ENCODE measurements at places on chromosomes 13 and 19.

DNA sequence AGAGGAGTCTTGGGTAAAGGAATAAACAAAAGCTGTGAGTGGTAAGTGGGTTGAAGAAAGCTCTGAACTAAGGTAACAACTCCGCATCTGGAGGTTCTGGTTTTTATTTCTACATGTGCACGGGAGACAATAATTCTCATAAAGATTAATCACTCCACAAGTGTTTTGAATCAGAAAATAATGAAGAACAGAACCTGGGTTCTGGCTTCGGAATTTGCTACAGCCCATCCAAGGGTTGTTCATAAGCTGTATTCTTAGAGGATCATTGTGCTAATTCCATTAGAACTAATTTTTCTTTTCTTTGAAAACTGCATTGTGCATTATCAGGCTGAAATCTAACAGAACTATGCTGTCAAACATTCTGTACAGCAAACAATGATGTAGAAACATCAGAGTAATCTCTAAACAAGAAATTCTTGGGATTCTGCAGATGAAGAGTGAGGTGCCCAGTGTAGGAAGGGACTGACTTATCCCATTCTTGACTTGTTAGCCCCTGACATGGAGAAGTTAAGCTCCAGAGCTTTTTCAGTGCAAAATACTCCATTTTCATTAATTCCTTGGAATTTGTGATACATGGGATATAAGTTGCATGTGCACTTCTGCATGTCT, 368.2 kb downstream of the COG6 start:
- no peak for DNase-seq

GRCh38 chr13:44622708-44623107, 46.6 kb upstream of the TSC22D1 start:
- no peak for DNase-seq

- DNase-seq, result peak; percentile 49
These were observed 3.5 kb upstream of the DOCK6 start for GRCh38 chr19:11265785-11266236.

- DNase-seq, result no peak
These were observed 1.9 kb upstream of the RABAC1 start for GRCh38 chr19:41960973-41961372.

DNA sequence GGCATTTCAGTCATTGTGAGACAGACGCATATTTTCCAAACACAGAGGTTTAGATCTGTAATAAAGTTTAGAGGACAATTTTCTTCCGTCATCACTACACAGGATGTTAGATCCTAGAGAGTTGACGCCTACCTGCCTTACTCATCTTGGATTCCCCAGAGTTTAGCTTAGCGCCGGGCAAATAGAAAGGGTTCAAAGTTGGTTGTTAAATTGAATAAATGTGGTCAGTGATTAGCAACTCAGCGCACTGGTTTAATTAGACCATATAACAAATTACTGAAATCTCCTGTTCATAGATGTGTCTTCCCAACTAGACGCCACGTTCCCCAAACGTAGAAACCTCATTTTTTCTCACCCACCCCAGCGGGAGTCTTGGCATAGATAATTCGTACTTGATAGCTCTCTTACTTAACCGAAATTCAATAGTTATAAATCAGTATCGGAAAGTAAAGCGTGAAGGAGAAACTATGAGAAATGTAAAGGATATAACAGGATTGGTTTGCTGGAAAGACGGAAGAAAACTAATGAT, 726 bp upstream of the UFM1 start:
- peak; percentile 38 for DNase-seq

GRCh38 chr13:40356011-40356410, 310.4 kb downstream of the FOXO1 start:
- no peak for DNase-seq

DNA sequence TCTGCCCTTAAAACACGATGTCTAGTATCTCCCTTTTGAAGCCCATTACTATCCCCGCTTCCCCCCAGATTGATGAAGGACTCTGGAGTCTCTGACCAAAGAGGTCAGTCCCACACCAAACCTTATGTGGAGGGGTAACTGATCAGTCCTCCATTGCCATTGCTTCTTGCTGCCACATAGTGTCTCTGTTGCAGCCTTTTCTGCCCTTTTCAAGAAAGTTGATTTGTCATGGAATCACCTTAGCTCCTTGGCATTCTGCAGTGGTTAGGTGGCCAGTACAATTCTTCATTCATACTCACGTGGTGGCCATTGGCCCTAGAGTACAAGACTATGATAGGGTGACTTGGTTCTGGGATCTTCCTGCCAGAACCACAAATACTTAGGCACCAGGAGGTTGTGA, 8.4 kb upstream of the HTR2A start:
- peak; percentile 10 for DNase-seq

- peak; percentile 38 for DNase-seq
These were observed 65.9 kb downstream of the ENOX1 start for GRCh38 chr13:43720780-43721397.

GRCh38 chr19:8877854-8878705, 45.9 kb downstream of the MBD3L1 start:
- DNase-seq, result no peak

DNA sequence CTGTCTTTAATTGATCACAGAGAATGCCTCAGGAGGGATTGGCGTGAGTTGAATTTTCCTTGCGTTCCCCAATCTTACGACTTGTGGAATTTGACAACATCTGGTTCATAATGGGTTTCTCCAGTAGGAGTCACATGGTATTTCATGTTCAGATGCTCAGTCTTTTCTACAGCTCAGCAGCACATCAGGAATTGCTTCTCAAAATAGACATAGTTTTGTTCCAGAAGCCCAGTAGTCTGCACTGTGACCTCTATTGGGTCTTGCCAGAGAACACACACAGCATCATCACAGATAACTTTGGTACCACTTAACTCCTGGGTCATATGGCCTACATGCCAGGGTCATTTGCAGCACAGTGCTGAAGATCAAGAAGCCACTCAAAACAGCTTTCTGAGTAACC, 282.5 kb upstream of the HTR2A start:
- DNase-seq, result no peak

DNA sequence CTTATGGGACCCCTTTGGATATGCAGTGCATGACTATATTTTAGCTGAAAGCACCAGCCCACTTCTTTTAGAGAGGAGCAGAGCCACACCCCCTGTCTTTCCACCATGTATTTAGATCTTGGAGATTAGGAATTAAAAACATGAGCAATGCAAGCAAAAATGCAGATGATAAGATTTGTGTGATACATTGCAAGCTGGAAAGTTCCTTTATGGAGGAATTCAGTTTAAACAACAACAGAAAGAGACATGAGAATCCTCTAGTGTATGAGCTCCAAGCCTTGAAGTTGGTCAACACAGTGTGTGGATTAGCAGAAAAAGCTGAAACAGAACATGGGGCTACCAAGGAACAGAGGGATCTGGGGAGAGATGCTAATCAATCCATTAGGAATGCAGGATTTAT, 529.8 kb upstream of the NBEA start:
- no peak for DNase-seq

DNA sequence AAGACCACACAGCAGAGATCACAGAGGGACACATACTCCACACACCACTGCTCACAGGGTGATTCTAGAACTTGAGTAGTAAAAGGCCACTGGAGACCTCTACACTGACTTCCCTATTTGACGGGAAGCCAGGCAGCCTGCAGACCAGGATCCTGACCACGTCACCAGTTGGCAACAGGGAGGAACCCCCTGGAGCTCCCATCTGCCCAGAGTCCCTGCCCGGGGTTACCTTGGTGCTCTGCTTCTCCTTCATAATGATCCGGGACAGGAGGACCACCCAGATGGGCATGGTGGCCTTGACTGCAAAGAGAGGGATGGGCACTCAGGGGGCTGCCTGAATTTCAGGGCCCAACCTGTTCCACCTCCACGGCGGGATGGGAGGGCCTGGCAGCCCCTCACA, 932 bp downstream of the SLC35E1 start:
- DNase-seq, result no peak

- no peak for DNase-seq
These were observed 295.7 kb downstream of the MTUS2 start for GRCh38 chr13:29115842-29116241.

- DNase-seq, result no peak
These were observed 35.8 kb upstream of the CD70 start for GRCh38 chr19:6626764-6627163.

GRCh38 chr13:65914716-65915115, 1315.4 kb downstream of the PCDH9 start:
- peak; percentile 25 for DNase-seq

DNA sequence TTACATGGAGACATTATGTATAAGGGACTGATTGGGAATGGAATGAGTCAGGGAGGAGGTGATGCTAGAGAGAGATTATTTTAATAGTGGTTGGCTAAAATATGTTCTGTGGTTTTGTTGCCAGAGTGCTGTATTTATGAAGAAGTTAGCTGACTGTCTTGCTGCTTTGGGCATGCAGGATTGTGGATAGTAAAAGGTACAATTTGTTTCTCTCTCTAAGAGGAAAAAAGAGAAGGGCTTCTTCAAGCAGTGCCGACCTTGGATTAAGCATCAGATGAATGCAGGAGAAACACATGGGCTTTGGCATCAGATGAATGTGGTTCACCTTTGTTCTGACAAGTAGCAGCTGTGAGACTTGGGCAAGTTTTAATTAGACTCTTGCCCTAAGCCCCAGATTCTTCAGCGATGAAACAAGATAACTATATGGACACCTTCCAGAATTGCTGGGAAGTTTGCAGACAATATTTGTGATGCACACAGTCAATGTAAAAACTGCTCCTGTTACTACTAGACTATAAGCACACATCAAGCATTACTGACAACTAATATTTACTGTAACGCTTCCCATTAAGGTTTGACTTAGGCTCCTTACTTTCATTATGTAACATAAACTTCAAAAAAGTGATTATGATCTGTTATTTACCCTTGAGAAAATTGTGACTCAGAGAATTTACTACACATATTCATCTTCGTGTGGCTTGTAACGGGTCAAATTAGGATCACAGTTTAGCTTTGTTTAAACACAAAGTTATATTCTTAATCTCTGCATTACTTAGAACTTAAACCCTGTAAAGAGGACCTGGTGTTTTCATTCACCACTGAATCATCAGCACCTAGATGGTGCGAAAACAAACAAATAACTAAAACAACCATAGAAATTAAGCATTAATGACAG, 824.0 kb downstream of the PCDH9 start:
- DNase-seq, result peak; percentile 40

DNA sequence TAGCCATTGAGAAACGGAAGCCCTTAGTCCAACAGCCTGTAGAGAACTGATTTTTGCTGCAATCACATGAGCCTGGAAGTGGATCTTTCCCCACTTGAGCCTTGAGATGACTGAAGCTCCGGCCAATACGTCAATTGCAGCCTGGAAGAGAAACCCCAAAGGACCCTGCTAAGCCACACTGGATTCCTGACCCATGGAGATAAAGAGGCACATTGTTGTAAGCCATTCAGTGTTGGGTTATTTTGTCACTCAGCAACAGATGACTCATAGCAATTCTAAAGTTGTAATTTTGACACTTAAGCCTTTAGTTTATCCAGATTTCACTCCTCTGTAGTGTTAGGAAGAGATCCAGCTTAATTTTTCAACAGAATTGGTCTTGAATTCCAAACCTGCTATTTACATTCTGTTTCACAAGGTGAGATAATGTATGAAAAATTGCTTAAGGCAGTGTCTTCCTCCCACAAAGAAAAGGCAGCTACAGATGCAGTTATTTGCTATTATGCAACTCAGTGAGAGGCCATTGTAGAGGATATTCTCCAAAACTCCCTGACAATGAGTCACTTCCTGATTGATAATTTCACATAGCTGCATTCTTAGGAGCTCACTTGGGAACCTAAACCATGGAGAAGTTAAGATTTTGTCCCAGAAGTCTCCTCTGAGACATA, 59.4 kb upstream of the TSHZ3 start:
- peak; percentile 27 for DNase-seq

DNA sequence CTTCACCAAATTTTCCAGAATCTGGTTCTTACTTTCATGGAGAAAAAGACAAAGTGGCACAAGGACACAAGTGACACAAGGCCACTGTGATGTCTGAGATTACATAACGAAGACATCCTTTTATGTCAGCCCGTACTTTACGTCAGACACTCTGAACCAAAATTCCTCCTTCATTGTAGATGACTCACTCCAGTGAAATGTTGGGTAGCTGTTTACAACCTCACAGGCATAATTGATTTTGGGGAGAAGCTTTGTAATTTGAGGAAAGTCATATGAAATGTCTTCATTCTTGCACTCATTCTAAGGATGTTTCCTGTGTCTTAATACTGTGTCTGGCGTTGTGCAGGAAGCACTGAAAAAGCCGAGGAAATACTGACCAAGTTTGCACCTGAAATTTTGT, 20.0 kb upstream of the LGALS14 start:
- DNase-seq, result no peak

DNA sequence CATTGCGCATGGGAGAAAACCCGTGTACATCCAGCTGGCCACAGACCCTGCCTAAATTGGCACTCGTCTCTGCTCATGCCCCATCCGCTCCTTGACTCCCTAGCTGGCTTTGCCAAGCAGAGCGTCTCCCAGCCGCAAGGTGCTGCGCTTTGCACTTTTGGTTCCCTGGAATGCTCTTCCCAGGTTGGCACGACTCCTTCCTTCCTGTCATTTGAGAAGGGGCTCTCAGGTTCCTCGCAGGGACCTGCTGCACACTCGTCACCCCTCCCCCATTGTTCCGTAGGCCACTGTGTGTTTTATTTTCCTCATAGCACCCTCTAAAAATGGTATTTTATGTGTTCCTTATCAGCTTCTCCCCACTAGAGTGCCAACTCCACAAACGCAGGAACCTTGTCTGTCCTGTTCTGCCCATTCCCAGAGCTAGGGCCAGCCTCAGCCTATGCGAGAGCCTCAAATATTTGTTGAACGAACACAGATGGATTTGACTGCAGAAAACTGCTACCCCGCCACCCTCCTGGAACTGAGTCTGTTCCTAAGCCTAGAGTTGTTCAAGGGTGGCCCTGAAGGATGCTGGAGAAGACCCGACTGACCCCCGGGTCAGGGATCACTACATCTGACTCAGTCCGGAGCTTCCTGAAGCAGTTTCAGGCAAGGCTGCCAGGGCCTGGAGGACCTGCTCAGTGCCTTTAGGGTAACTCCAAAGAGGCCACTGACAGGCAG, 8.4 kb upstream of the CEBPA start:
- no peak for DNase-seq

DNA sequence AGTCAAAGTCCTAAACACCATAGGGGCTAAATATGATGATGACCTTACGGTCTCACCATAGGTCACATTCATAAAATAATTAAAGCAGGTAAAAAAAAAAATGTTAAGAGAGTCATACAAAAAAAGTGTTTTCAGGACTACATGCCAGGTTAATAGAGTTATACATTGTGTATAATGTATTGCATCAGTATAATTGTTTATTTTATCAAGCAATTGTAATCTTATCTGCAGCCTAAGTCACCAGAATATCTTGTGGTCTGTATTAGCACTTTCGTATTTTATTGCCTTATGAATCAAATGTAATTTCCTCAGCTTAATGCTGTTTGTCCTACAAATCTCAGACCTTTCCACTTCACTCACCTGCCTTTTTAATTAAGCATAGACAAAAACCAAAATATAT, 972.9 kb upstream of the PCDH20 start:
- DNase-seq, result no peak

- DNase-seq, result peak; percentile 78
These were observed 31.5 kb upstream of the HIF3A start for GRCh38 chr19:46265217-46265828.

All from renal cortical epithelial cell (primary cell).